Kidney (tissue), 22 donors: ENCODE measurements at places on chromosomes 13 and 19. TPM values are rescaled to one million over a fixed set of nuclear protein-coding genes. Genes with fewer than 3 reads are reported as not detected.

DNA sequence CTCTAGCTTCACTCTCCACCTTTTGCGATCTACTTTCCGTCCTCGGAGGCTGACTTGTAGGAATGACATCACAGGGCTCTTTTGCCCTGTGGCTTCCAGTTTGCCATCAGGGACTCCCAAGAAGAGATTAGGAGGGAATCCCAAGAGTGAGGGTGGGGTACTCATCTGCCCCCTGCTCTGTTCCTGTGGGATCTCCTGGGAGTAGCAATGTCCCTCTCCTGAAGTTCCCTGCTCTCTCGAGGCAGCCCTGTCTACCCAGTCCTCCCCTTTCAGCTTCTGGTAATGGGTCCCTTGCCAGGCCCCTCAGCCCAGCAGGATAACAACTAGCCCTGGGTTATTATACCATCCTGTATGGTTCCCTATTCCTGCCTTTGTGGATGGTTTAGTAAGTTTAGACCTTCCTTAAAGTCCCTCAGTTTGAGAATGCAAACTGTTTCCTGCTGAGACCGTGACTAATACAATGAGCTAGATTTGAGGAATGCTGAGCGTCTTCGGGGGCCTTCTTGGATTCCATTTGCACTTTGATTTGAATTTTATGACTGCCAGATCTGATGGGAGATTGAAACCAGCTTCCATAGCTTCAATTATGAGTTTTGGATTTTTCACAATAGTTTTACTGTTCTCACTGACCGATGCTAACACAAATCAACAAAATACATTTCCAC lies 73.7 kb upstream of the IPO5 start:
- no peak overlapping the region for H3K4me3 ChIP-seq
- H3K4me1 ChIP-seq, result no peaks in the 10 kb centered on the region
- H3K27ac ChIP-seq, result no peak overlapping the region
- DNase-seq, result no peak
- H3K36me3 ChIP-seq, result no peaks in the 10 kb centered on the region
- no peaks in the 10 kb centered on the region for H3K27me3 ChIP-seq

- H3K27ac ChIP-seq, result no peak overlapping the region
- H3K36me3 ChIP-seq, result peaks cover 3% of the 10 kb centered on the region
- H3K4me3 ChIP-seq, result no peak overlapping the region
- no peaks in the 10 kb centered on the region for H3K4me1 ChIP-seq
- no peaks in the 10 kb centered on the region for H3K27me3 ChIP-seq
- no peak for DNase-seq
Observed at GRCh38 chr19:10137751-10138682, 18.3 kb upstream of the EIF3G start.

DNA sequence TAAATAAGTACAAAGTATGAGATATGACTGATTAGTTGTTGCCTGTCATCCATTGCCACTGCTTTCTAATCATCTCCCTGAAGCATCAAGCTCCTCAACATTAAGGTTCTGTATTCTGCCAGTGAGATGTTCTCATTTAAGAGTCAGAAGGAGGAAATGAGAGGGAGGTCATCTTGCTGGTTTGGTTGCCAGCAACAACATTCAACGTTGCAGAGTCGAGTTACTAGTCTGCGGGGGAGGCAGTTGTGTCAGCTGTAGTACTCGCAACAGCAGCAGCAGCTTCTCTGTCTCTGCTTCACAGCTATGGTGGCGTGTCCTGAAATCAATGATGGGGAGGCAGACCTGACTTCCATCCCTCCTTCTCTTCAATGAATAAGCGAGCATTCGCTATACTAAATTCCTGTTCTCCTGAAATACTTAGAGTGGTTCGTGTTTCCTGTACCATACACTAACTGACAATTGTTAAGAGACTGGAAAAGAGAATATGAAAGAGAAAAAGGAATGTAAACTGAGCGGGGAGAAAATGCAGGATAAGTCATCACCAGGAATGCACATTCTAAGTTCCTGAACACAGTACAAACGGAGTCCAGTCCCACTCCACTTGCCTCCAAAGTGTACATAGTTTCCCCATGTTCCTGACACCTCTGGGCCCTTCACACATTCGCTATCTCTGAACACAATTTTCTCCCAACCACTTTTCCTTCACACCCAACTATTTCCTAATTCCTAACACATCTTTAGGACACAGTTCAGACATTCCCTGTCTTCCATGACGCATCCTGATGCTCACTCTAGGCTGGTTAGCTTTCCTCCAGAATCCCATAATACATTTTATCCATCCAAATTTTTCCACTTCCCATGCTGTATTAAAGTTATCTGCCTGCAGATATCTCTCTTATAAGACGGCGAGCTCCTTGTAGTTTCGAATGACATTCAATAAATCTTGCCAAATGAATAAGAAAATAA lies 263.0 kb downstream of the KLF12 start:
- H3K27me3 ChIP-seq, result no peaks in the 10 kb centered on the region
- H3K27ac ChIP-seq, result no peak overlapping the region
- DNase-seq, result peak; percentile 83
- no peaks in the 10 kb centered on the region for H3K36me3 ChIP-seq
- no peaks in the 10 kb centered on the region for H3K4me1 ChIP-seq

DNA sequence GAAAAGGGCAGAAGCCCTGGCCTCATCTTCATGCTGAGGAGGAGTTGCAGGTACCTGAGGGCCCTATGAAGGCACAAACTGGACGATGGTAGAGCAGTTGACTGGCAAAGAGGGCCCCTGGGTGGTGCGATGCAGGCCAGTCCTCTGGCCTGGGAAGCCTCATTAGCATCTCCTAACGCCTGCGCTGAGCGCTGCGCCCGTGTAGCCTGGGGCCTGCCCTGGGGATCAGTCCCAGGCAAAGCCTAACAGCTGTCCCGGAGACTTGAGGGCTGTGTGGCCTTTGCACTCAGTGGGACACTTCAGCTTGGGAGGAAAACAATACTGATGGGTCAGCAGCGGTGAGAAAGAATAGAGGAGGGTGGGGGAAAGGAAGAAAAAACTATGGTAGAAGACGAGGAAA lies 187.7 kb downstream of the RAP2A start:
- DNase-seq, result no peak
- no peaks in the 10 kb centered on the region for H3K4me1 ChIP-seq
- no peaks in the 10 kb centered on the region for H3K27me3 ChIP-seq
- no peak overlapping the region for H3K4me3 ChIP-seq
- H3K36me3 ChIP-seq, result no peaks in the 10 kb centered on the region
- H3K27ac ChIP-seq, result no peak overlapping the region

DNA sequence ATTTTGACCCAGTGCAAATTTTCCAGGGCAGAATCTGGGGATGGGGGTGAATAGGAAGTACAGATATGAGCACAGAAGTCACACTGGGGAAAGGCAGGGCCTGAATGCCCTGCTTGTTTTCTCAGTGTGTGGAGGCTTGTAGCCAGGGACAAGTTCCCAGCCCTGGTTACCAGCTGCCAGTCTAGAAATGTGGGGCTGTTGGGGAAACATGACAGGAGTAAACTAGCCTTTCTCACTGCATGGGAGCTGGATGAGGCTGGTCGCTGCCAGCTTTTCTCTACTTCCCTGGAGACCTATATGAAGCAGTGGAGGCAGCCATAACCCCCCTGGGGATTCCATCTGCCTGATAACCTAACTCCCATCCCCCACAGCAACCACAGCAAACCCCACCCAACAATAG lies 2267.7 kb downstream of the PCDH9 start:
- DNase-seq, result no peak
- H3K4me1 ChIP-seq, result no peaks in the 10 kb centered on the region
- H3K27me3 ChIP-seq, result no peaks in the 10 kb centered on the region
- H3K27ac ChIP-seq, result no peak overlapping the region

- no peaks in the 10 kb centered on the region for H3K36me3 ChIP-seq
- H3K27me3 ChIP-seq, result no peaks in the 10 kb centered on the region
- H3K27ac ChIP-seq, result no peak overlapping the region
- no peaks in the 10 kb centered on the region for H3K4me1 ChIP-seq
- DNase-seq, result no peak
Observed at GRCh38 chr13:45242070-45242469, 41.2 kb upstream of the KCTD4 start.

DNA sequence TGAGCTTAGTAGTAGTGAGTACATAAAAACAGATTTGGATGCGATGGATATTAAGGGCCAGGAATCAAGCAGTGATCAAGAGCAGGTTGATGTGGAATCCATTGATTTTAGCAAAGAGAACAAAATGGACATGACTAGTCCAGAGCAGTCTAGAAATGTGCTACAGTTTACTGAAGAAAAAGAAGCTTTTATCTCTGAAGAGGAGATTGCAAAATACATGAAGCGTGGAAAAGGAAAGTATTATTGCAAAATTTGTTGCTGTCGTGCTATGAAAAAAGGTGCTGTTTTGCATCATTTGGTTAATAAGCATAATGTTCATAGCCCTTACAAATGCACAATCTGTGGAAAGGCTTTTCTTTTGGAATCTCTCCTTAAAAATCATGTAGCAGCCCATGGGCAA lies 11.4 kb downstream of the CHAMP1 start:
- no peaks in the 10 kb centered on the region for H3K27me3 ChIP-seq
- H3K4me3 ChIP-seq, result no peak overlapping the region
- H3K4me1 ChIP-seq, result no peaks in the 10 kb centered on the region
- DNase-seq, result no peak

Gene CD22
- 15.4 TPM for total RNA-seq

Gene IGSF23
- total RNA-seq, result not detected
